ENCODE measurements at places on chromosomes 6 and 20. TPM values are rescaled to one million over a fixed set of nuclear protein-coding genes. Genes with fewer than 3 reads are reported as not detected.

RGS17 gene
- total RNA-seq, result not detected

- DNase-seq, result no peak
Observed at GRCh38 chr6:38176797-38177751, 357.5 kb downstream of the ZFAND3 start.

GRCh38 chr6:69913361-69913760, 47.0 kb downstream of the COL19A1 start:
- DNase-seq, result no peak

DNA sequence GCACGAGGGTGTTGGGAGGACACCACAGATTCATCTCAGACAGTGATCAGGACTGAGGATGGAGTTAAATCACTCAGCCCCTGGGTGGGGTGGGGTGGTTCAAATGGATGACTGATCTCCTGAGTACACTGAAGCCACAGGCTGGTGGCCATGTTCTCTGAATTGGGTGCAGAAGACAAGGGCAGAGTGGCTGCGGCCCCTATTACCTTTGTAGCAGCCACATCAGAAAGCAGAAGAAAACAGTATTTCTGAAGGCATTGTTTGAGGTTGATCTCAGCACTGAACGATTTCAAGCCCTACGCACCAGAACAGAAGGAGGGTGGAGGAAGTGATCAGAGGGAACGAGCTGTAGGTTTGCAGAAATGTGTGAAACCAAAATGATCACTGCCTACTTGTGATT, 71.6 kb downstream of the SH3BGRL2 start:
- DNase-seq, result peak; percentile 36

GRCh38 chr6:6191476-6191875, 129.0 kb downstream of the F13A1 start:
- DNase-seq, result no peak

- DNase-seq, result no peak
Observed at GRCh38 chr6:122484760-122485159, 13.2 kb upstream of the SERINC1 start.

DNA sequence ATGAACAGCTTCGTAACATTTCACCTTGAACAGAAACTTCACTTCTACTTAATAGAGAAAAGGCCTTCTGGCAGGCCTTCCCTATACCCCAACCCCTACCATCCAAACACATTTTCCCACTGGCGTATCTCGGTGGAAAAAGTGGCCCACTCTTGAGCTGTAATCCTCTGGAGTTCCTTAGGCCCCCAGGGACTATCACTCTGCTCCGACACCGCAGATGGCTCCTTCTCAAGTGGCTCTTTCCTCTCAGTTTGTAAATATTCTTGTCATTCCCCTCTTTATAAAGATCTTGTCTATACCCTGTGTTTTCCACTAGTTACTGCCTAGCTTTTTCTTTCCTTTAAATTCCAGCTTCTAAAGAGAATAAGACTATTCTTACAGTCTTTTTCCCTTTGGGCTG, 108.7 kb downstream of the MYB start:
- DNase-seq, result no peak

All from activated naive CD8-positive, alpha-beta T cell treated with anti-CD3 and anti-CD28 coated beads, Interleukin-2, amount 10 ng/mL, durations not matched to agents 7 days and 5 days (primary cell).